Stimulated activated CD4-positive, alpha-beta T cell treated with anti-CD3 and anti-CD28 coated beads, Interleukin-4, amount 100 ng/mL, for 48 hours (primary cell): ENCODE measurements at places on chromosomes 4 and X.

DNA sequence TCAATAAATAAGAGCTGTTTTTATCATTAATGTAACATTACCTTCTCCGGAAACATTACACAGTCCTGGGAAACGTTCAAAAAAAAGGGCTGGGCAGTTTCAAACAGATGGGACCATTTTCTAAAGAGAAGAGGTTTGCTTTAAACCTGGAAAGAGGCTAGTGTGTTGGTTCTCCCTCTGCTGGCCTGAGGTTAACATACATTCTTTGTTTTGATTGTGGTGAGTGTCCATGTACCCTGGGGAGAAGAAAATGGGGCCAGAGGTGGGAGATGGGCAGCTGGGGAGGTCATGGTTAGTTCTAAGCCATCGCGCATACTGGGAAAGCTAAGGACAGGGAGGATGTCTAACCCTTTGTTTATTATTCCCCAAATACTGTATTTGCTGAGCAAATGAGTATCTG, 194.7 kb downstream of the CPEB2 start:
- DNase-seq = no peak

GRCh38 chrX:132022198-132022966, 720 bp upstream of the STK26 start:
- DNase-seq = no peak

GRCh38 chr4:22190855-22191254, 242.3 kb upstream of the KCNIP4 start:
- DNase-seq = no peak

GRCh38 chrX:43481576-43481975, 174.5 kb upstream of the MAOA start:
- DNase-seq = no peak

DNA sequence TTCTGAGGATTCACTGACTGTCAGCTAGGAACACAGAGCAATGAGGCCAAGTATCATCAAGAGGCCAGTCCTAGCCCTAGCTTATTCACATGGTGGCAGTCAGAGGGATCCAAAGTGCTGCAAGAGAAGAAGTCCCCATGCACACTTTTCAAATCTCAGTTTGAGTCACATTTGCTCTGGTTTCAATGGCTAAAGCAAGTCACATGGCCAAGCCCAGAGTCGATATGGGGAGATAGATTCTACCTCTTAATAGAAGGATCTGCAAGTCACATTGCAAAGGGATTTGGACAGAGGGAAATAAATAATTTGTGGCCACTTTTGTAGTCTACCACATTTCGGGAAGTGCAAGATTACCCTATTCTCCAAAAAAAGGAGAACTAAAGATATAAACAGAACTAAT, 3.7 kb upstream of the LCORL start:
- no peak for DNase-seq

DNA sequence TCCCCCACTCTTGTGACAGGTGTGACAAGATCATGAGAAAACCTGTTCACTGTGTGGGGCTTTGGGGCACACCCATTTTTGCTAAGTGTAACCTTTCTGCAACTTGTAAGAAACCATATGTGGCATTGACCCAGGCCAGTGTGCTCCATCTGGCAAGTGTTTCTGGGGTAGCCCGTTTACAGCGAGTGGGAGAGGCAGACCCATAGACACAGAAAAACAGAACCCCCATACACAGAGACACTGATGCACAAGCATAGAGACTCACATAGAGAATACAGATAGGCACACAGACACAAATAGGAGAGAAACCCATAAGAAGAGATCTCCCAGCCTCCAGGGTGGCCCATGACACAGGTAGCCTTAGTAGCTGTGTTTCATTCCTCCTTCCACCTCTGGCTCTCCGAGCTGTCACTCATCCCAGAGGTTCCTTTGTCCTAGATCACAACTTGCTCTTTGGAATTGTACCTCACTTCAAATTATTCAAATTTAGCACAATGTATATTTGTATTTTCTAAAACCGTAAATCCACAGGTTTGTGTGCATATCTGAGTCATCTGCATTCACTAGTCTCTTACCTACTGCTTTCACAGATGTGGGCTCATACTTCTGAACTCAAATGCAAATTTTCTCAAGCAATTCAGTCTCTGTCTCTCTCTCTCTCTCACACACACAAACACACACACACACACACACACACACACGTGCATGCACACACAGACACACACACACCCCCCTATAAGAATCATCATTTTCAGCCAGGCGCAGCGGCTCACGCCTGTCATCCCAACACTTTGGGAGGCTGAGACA, 114.4 kb downstream of the SH3KBP1 start:
- no peak for DNase-seq

- no peak for DNase-seq
These were observed 565.4 kb upstream of the ATOH1 start for GRCh38 chr4:93263166-93263565.

DNA sequence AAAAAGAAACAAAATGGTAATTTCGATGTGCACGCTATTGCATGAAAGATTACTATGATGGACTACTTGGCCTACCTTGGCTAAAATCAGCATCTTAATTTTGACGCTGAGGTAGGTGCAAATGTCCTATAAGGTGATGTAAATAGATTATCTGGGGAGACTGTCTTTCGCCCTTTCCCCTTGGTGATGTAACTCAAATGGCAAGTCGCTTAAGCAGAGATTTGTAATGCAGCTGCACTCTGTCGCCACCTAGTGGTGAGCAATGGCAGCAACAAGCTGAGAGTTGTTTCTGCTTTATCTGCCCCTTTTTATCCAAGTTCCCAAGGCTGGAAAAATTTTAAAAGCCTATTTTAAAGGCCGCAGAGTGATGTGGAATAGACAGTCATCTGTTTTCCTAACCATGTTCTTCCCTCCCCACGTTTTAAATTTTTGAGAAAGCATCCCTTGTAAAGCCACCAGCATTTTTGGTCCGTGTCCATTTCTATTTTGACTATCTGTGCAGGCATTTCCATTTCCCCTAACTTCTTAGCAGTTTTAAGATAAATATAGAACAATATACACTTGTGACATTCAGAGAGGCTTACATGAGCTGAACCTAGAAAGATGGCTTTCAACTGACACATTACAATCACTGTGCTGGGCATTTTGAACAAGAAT, 62.4 kb upstream of the PDLIM3 start:
- DNase-seq = peak; percentile 64

GRCh38 chr4:173538909-173539445, 8.9 kb upstream of the HAND2 start:
- no peak for DNase-seq

DNA sequence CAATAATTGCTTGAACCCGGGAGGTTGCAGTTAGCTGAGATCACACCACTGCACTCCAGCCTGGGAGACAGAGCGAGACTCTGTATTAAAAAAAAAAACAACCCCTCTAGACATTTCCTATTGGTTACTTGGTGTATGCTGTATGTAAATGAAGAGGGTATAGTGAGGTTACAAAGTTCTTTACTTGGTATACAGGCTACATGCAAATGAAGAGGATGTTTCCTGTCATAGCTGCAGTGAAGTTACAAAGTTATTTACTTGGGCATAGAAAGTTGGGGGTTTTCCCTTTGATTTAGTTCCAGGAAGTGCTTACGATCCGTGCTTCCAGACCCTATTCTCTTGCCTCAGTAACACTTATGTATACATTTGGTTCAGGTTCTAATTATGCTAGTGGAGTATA, 38.4 kb upstream of the CLNK start:
- no peak for DNase-seq

GRCh38 chrX:103733017-103733416, 22.3 kb downstream of the TMEM31 start:
- no peak for DNase-seq

- DNase-seq = no peak
These were observed 46.0 kb upstream of the MGST2 start for GRCh38 chr4:139619644-139620043.

- DNase-seq = no peak
These were observed 645.9 kb upstream of the INTU start for GRCh38 chr4:126986828-126987227.

DNA sequence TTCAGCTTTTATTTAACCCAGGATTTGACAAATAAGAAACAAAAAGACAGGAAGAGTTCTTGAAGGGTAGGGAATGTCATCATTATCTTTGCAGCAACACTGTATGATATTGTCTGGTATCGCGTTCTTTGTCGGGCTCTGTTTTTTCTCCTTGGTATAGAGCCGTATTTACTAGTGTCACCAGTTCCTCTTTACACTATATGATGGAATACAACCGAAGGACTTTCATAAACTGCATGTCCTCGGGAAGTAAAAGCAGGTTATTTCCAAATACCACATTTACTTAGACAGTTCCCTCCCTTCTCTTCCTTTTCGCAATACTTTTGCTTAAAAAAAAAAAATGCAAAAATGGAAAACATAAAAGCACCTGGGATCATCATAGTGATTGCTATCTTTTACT, 96.6 kb upstream of the IL13RA1 start:
- no peak for DNase-seq

- no peak for DNase-seq
These were observed 127.7 kb downstream of the DCTD start for GRCh38 chr4:182789529-182789928.

- DNase-seq = no peak
These were observed 1026.3 kb downstream of the PCDH19 start for GRCh38 chrX:99383786-99384185.

- no peak for DNase-seq
These were observed 342.3 kb downstream of the HNRNPD start for GRCh38 chr4:82031376-82031927.

DNA sequence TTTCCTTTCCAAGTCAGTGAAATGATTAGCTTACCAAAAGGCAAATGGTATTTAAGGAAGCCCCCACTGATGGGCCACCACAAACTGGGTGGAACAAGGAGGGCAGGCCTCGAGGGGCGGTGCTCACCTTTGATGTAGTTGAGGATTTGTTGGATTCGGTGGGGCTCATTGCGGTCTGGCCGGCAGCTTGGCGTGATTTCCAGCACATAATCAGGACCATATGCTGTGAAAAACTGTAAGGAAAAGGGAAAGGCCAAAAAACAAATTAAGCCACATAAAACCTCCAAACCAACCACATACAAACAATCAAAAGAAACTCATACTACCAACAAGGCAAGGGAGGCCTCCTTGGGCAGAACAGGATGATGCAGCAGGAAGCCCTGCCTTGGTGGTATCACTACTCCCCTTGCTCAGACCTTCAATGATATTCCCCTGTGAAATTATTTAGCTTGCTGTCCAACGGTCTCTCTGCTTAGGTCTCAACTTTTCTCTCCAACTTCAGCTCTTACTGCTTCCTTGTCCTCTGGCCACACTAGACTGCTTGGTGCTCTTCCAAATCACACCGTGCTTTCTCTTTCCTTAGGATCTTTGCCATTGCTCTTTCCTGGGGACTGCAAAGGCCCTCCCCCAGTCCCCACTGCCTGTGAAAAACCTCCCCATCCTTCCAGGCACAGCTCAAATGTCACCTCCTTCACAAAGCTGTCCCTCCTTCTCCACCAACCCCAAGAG, 46.1 kb upstream of the CITED1 start:
- DNase-seq = no peak

DNA sequence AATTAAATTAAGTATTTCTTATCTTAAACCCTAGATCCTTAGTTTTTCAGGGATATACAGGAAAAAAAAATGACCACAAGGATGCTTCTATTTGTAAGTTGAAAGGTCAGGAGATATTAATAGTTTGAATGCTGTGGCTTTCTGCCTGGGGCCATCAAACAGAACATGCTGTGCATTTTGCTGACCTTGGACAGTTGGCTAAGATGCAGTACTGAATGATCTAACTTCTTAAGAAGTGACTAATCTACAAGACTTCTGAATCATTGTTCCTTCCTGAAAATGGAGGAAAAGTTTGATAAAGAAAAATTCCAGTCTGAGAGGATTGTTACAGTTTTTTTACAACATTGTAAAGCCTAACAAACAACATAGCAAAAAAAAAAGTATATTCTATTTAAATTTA, 237.8 kb upstream of the JADE1 start:
- no peak for DNase-seq

GRCh38 chrX:134484039-134484438, 24.1 kb downstream of the HPRT1 start:
- no peak for DNase-seq

GRCh38 chr4:94559351-94559806, 107.6 kb downstream of the PDLIM5 start:
- DNase-seq = no peak

- DNase-seq = no peak
These were observed 285.4 kb downstream of the DHX15 start for GRCh38 chr4:24298911-24299310.

GRCh38 chr4:74503580-74503979, 58.6 kb downstream of the AREG start:
- DNase-seq = no peak

DNA sequence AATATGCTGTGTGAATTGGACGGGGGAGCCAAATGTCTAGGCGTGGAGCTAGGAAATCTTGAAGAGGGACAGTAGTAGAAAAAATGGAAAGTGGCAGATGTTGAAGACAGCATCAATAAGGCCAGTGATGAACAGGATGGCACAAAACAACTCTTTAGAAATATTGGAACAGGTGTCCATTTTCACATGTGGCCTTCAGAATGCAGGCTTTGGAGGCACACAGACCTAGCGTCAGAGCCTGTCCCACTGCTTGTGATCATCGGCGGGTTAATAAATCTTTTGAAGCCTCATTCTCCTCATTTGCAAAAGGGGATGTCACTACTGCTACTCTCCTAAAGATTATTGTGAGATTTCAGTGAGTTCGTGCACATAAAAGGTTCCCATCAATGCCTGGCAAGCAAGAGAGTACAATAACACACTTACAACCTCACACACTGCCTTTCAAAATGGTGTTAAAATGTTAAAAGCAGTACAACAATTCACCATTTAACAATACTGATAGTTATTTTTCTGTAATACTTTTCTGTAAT, 2.4 kb downstream of the PDLIM3 start:
- no peak for DNase-seq

DNA sequence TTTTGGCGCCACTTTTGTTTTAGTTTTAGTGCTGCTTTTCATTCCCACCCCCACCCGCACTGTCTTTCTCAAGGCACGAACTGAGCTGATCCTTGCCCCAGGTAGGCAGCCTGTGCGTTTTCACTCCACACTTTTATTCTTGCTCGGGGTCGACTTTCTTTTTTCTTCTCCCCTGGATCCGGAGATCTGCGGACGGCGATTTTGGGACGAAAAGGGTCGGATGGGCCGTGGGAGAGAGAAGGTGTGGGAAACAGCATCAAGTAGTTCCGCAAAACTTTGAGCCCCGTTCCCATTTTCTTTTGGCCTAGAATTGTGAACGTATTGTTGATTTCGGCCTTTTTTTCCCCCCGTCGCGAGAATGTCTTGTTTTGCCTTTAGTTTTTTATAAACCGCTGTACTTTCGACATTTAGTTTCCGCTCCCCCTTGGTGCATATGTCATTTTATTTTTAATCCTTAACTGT, 531 bp downstream of the STAG2 start:
- DNase-seq = no peak

- DNase-seq = no peak
These were observed 58.8 kb downstream of the PPP3CA start for GRCh38 chr4:101288365-101289145.

- no peak for DNase-seq
These were observed 769.2 kb upstream of the EPHA5 start for GRCh38 chr4:66439508-66439907.

DNA sequence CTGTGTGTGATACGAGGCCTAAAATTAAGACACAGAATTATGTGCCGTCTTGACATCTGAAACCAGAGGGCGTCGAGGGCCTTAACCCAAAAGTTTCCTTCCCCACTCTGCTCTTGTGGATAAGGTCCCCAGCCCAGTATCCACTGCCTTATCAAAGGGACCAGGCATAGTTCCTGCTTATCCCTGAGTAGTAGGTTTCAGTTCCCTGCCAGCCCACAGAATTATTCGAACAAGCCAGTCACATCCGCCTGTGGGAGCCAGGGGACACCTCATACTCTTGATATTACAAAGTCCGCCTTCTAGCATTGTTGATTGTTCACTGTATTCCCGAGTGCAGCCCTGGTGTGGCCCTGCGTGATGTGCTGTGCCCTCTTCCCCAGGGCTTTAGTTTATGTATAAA, 5.4 kb upstream of the MMRN1 start:
- DNase-seq = no peak
